Caco-2 (cell line): ENCODE measurements at places on chromosomes 2 and 18. TPM values are rescaled to one million over a fixed set of nuclear protein-coding genes. Genes with fewer than 3 reads are reported as not detected.

HOXD8 gene
- not detected in 2 replicates for total RNA-seq

ALPI gene
- 4.4 and 5.3 TPM in 2 replicates for total RNA-seq

C2orf74 gene
- not detected in 2 replicates for total RNA-seq

NYAP2 gene
- 0.07 and 0.11 TPM in 2 replicates for total RNA-seq

SMPD4 gene
- total RNA-seq = 140 and 141 TPM in 2 replicates

SCN9A gene
- 14.3 and 18.5 TPM in 2 replicates for total RNA-seq
